ENCODE measurements at places on chromosomes 16 and 17.

- DNase-seq = no peak
These were observed 20.6 kb upstream of the PIK3R6 start for GRCh38 chr17:8887834-8888703.

DNA sequence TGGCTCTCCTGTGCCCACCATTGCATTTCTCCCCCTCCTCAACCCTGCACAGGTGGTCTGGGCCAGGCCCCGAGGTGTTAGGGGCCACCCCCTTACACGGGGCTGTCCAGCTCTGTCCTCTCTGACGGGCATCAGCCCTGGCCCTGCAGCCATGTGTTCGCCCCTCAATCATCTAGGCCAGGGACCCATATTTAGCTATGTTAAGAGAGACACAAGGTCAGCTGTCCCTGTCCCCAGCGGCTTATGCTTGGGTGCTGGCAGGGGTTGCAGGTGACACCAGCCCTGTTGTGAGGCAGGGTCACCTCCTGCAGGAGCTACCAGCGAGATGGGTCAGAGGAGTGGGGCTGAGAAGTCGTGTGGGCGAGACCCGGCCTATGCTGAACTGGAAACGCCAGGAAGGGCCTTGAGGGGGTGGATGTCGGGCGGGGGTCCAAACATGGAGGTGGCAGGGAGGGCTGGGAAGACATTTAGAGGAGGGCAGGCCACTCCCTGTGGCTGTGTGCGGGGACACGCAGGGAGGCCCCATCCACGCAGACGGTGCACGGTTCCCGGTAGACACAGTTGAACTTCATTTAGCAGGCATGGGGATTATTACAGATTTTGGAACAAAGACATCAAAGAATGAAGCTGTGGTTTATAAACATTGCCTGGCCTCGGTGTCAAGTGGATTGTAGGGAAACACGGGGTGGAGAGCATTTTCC is 133.2 kb upstream of the CHMP6 start:
- no peak for DNase-seq

DNA sequence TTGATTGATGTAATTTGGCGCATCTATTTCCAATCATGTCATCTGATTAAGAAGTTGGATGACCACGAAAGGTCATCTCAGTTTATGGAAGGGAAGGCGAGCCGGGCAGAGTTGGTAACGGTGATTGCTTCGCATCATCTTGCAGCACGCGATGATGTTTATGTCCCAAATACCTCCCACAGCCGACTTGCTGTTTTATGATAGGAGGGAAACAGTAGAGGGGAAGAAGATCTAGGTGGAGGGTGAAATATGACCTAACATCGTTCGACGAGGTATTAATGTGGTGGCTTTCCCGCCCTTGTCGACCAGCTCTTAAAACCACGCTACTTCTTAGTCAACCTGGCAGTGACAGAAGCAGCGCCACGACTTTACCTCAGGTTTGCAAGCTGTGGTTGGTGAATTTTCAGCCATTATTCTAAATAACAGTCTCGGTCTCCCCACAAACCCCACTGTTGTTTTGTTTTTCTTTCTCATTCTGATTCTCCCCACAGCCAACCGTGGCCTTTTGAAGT is 805 bp upstream of the TANC2 start:
- DNase-seq = no peak

GRCh38 chr17:21523497-21524210 is 147.5 kb downstream of the KCNJ12 start:
- DNase-seq = no peak

DNA sequence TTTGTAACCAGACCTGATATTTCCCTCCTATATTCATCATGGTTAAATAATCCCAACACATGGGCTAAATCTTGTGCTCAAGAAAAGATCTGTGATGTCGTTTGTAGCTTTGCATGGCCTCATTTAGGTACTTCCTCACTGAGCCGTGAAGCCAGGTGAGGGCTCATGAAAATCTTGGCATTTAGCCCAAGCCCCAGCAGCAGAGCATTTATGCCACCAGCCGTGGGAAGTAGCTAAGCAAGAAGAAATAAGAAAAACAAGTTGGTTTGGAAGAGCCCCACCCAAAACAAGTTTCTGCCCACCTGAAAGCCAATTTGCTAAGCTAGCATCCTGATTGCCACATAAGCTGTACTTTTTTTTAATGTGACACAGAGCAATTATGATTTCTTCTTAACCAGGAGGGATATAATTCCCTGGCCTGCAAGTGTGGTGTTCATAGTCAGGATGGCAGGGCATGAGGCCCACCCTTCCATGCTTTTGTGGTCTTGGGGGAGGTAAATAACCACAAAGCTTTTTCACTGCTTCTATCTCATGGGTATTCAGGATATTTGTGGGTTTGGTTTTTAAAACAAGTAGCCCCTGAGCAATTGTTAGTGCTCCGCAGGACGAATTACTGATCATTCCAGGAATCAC is 10.5 kb downstream of the TMIGD1 start:
- no peak for DNase-seq
